ENCODE measurements at places on chromosomes 6 and 20. TPM values are rescaled to one million over a fixed set of nuclear protein-coding genes. Genes with fewer than 3 reads are reported as not detected.
A peak's percentile ranks its signal among the peaks of the same experiment; 100 is the strongest.

DNA sequence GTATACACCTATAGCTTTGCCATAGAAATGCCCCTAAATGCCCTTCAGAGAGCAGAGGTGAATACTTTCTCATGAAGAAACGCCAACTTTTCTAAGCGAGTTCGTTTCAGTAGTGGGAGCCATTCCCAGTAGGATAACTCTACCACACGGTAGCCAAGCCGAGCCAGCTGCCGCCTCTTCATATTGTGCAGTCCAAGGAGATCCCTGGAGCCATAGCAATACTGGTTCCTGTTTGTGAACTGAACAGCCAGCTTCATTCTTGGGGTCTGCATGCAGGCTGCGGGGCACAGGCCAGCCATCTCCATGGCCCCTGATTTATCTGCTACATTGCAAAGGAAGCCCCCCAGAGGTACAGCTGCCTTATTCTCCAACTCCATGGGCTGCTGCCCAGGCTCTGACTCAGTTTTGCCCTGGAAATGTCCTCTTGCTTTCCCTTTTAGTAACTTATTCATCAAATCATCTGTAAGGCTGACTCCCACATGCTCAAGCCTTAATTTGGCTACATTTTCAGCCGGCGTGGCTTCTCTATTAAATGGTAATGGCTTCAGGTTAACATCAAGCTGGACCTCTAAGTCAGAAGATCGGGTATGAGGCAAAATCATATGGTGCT, 12.8 kb downstream of the FASTKD5 start:
- no peak for ATAC-seq

The LIN28B gene
- 11.8 TPM for total RNA-seq

The COL20A1 gene
- total RNA-seq, result 0.32 TPM

DNA sequence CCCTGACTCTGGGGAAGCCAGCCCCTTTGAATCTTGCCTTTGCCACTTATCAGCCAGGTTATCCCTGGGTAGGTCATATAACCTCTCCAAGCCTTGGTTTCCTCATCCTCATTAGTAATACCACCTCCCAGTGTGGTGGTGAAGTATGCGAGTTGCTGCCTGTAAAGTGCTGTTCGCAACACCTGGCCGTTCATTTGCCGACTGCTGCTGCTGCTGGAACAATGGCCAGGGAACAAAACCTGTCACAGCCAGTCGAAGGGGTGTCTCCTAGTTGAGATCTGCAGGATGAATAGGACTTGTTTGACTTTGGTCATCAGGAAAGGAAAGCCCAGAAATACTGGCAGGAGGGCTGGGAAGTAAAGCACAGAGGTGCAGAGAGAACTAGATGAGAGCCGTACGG, 6.1 kb downstream of the MANBAL start:
- ATAC-seq, result peak; percentile 21

DNA sequence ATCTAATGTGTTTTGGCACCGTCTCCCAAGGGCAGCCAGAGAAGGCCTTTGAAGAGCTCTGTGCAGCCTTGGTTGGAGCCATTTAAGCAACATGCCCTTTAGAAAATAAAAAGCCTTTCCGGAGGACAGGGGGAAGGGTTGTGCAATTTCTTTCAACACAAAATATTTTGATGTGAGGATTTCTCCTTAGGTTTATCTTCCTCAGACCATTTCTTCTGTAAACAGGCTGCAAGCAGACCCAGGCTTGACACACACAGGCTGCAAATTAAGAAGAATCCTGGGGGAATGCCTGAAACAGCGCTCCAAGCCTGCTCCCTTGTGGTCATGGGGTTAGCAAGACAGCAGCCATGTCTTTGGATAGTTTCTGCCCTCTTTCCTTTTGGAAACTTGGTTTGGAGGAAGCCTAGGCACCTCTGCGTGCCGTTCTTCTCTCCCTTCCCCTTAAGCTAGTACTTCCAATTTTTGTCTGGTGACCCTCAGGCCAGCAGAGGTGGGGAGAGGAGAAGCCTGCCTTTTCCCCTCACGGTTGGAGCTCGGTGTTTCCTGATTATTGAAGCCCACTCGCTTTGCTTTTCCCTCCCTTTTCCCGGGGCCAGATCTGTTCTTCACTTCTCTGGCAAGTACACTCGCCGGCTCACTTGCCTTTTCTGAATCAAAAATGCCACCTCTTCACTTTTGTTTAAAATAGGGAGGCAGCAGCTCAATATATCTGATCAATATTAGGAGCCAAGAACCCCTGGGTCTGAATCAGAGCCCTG, 39.6 kb upstream of the NOX3 start:
- peak; percentile 33 for ATAC-seq

The PAX1 gene
- total RNA-seq, result 0.19 TPM

The PRPH2 gene
- total RNA-seq, result 1.1 TPM

GRCh38 chr6:135535989-135536414, 38.5 kb upstream of the AHI1 start:
- no peak for ATAC-seq

DNA sequence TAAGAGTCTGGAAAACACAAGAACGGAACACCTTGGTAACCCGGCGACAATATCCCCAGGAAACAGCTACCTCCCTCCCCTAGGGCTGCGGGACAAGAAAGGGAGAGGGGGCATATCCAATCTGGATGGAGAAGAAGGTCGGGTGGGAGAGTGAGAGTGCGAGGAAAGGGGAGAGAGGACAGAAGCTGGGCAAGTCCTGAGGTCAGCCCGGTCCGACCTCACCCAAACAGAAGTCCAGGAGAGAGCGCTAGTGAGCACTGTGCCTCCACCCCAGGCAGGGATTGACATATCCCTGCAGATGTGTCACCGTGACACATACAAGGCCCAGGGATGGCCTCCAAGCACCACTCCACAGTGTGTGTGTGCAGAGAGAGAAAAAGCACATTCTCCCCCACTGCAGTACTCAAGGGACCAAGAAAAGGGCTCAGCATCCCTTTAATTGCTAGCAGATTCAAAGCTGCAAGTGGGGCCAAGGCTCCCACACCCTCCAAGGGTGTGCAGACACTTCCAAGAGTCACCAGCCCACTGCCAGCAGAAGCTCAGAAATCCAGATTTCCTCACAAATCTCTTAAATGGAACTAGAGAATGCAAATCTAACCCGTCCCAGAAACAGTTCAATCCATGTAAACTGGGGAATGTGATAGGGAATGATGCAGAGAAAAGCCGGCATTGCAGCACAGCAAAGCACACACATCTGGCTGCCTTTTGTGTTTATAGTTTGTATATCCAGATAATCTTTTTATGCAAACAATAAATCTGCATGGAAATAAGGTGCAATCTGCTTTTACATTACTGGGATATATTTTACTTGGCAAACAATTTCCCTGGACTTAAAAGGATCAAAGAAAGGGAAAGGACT, 3.1 kb downstream of the PXDC1 start:
- no peak for ATAC-seq

All from motor neuron (in vitro differentiated cells).